ENCODE measurements at places on chromosomes 2 and 18. TPM values are rescaled to one million over a fixed set of nuclear protein-coding genes. Genes with fewer than 3 reads are reported as not detected.
A peak's percentile ranks its signal among the peaks of the same experiment; 100 is the strongest.

DNA sequence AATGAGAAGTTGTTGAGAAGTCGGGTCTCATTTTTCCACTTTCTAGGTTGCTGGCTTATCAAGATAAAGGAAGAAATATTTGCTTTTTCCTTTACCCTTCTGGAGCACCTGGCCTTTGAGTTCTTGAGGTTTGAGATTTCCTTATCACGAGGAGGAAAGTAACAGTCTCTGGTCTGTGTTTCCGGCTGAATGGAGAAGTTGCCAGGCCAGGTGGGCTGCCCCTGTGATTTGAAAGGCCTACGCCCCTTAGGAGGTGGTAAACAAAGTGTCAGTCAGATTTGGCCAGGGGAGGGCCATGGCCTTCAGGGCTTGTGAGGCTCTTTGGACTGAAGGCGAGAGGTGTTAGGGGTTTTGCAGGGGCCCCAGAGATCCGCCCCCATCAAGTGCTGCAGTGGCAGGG, 156.7 kb upstream of the HAAO start:
- no peaks in the 10 kb centered on the region for H3K36me3 ChIP-seq
- no peak overlapping the region for H3K4me3 ChIP-seq
- DNase-seq, result no peak
- peaks cover 14% of the 10 kb centered on the region for H3K4me1 ChIP-seq

- H3K4me3 ChIP-seq, result no peak overlapping the region
- no peak overlapping the region for H3K27ac ChIP-seq
- no peaks in the 10 kb centered on the region for H3K4me1 ChIP-seq
- no peak for DNase-seq
- no peaks in the 10 kb centered on the region for H3K27me3 ChIP-seq
These were observed 15.1 kb downstream of the ALLC start for GRCh38 chr2:3672861-3673678.

- H3K27me3 ChIP-seq, result no peaks in the 10 kb centered on the region
- no peaks in the 10 kb centered on the region for H3K4me1 ChIP-seq
- H3K36me3 ChIP-seq, result no peaks in the 10 kb centered on the region
- H3K4me3 ChIP-seq, result no peak overlapping the region
These were observed 272.8 kb downstream of the RND3 start for GRCh38 chr2:150214626-150215025.

- H3K4me3 ChIP-seq, result peak overlapping the region; percentile 82
- H3K27ac ChIP-seq, result peak overlapping the region; percentile 71
- peaks cover 10% of the 10 kb centered on the region for H3K4me1 ChIP-seq
- DNase-seq, result no peak
- no peaks in the 10 kb centered on the region for H3K27me3 ChIP-seq
- no peaks in the 10 kb centered on the region for H3K36me3 ChIP-seq
These were observed 127.2 kb downstream of the OSBPL1A start for GRCh38 chr18:24270358-24270936.

- DNase-seq, result no peak
- H3K27ac ChIP-seq, result no peak overlapping the region
- no peaks in the 10 kb centered on the region for H3K4me1 ChIP-seq
- no peaks in the 10 kb centered on the region for H3K27me3 ChIP-seq
- H3K4me3 ChIP-seq, result no peak overlapping the region
These were observed 96.5 kb downstream of the PKP4 start for GRCh38 chr2:158553257-158553656.

DNA sequence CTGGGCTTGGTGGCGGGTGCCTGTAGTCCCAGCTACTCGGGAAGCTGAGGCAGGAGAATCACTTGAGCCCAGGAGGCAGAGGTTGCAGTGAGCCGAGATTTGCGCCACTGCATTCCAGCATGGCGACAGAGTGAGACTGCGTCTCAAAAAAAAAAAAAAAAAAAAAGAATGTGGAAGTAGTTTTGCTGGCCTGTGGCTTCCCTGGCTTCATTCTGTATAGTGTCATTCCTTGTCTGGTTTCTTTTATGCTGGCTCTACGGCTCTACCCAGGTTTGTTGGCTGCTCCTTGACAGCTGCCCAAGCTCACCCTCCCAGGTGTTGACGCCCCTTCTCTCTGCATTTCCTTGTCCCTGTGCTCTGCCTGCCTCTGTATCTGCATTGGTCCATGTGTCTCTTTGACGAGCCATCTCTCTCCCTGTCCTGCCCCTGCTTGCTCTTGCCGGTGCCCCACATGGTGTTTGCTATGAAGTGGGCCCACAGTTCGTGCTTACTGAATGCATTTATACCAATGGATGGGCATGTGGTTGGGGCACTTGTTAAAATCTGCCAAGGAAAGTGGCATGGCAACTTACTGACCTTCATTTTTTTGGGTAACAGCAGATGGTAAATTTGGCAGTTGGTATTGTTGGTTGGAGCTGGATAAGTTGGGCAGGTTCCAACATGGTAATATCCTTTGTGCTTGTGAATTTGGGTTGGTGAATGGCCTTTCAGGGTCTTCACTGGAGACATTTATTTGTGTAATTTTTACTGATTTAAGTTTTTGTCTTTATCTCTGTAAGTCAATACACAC, 113.9 kb downstream of the MAP4K4 start:
- no peaks in the 10 kb centered on the region for H3K36me3 ChIP-seq
- H3K27ac ChIP-seq, result no peak overlapping the region
- H3K4me1 ChIP-seq, result peaks cover 25% of the 10 kb centered on the region
- no peak overlapping the region for H3K4me3 ChIP-seq
- H3K27me3 ChIP-seq, result no peaks in the 10 kb centered on the region

GRCh38 chr2:7886666-7887065, 795.2 kb upstream of the ID2 start:
- no peaks in the 10 kb centered on the region for H3K36me3 ChIP-seq
- H3K4me1 ChIP-seq, result no peaks in the 10 kb centered on the region
- DNase-seq, result no peak

- H3K36me3 ChIP-seq, result peaks cover 15% of the 10 kb centered on the region
- no peak overlapping the region for H3K4me3 ChIP-seq
- H3K4me1 ChIP-seq, result no peaks in the 10 kb centered on the region
- H3K27me3 ChIP-seq, result no peaks in the 10 kb centered on the region
These were observed 9.7 kb downstream of the E2F6 start for GRCh38 chr2:11456251-11456650.

- H3K27ac ChIP-seq, result no peak overlapping the region
- no peak overlapping the region for H3K4me3 ChIP-seq
- no peaks in the 10 kb centered on the region for H3K4me1 ChIP-seq
- no peak for DNase-seq
These were observed 621.4 kb downstream of the NYAP2 start for GRCh38 chr2:226020956-226021355.

DNA sequence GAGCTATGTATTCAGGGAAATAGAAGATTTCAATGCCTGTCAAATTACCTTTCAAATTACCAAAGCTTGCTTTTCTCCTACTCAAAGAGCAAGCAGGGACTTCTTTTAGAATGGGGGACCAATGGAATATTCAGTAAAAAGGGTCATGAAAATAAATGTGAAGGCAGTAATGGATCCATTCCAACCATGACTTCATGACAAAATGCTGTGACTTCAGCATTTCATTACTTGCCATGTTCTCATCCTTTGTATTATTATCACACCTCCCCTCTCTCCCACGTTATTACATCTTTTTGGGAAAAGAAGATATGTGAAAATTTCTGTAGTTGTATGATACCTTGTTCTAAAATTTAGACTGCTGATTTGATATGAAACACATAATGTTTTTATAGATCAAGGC, 864.0 kb upstream of the FSHR start:
- no peaks in the 10 kb centered on the region for H3K27me3 ChIP-seq
- H3K4me3 ChIP-seq, result no peak overlapping the region
- no peak for DNase-seq
- no peaks in the 10 kb centered on the region for H3K4me1 ChIP-seq

- no peaks in the 10 kb centered on the region for H3K4me1 ChIP-seq
- H3K27me3 ChIP-seq, result no peaks in the 10 kb centered on the region
- H3K4me3 ChIP-seq, result no peak overlapping the region
- no peaks in the 10 kb centered on the region for H3K36me3 ChIP-seq
- H3K27ac ChIP-seq, result no peak overlapping the region
These were observed 143.0 kb downstream of the CELF4 start for GRCh38 chr18:37422596-37422995.

- no peaks in the 10 kb centered on the region for H3K36me3 ChIP-seq
- H3K4me3 ChIP-seq, result no peak overlapping the region
- H3K27ac ChIP-seq, result no peak overlapping the region
- peaks cover 6% of the 10 kb centered on the region for H3K4me1 ChIP-seq
- H3K27me3 ChIP-seq, result peaks cover 2% of the 10 kb centered on the region
These were observed 11.8 kb upstream of the TEX51 start for GRCh38 chr2:126886916-126887280.

- no peaks in the 10 kb centered on the region for H3K4me1 ChIP-seq
- H3K4me3 ChIP-seq, result no peak overlapping the region
- H3K27ac ChIP-seq, result no peak overlapping the region
- DNase-seq, result no peak
These were observed 335.2 kb downstream of the LPIN1 start for GRCh38 chr2:12081481-12082210.

- no peaks in the 10 kb centered on the region for H3K4me1 ChIP-seq
- H3K27ac ChIP-seq, result no peak overlapping the region
- no peak overlapping the region for H3K4me3 ChIP-seq
- no peak for DNase-seq
- no peaks in the 10 kb centered on the region for H3K36me3 ChIP-seq
These were observed 114.2 kb upstream of the EPC2 start for GRCh38 chr2:148530350-148530749.

- no peaks in the 10 kb centered on the region for H3K36me3 ChIP-seq
- H3K4me1 ChIP-seq, result peaks cover 2% of the 10 kb centered on the region
- no peak overlapping the region for H3K27ac ChIP-seq
- H3K4me3 ChIP-seq, result no peak overlapping the region
- DNase-seq, result no peak
These were observed 73.3 kb upstream of the NFATC1 start for GRCh38 chr18:79322441-79322840.

GRCh38 chr2:196399096-196399495, 227.7 kb upstream of the STK17B start:
- no peaks in the 10 kb centered on the region for H3K36me3 ChIP-seq
- H3K4me3 ChIP-seq, result no peak overlapping the region
- no peak for DNase-seq
- no peaks in the 10 kb centered on the region for H3K27me3 ChIP-seq

- DNase-seq, result no peak
- no peaks in the 10 kb centered on the region for H3K27me3 ChIP-seq
- peaks cover 9% of the 10 kb centered on the region for H3K4me1 ChIP-seq
- no peak overlapping the region for H3K4me3 ChIP-seq
- no peaks in the 10 kb centered on the region for H3K36me3 ChIP-seq
These were observed 270.8 kb downstream of the ZNF407 start for GRCh38 chr18:74868461-74868860.

GRCh38 chr2:149924028-149924427, 336.5 kb upstream of the MMADHC start:
- peak; percentile 58 for DNase-seq
- peak overlapping the region; percentile 33 for H3K27ac ChIP-seq
- no peaks in the 10 kb centered on the region for H3K27me3 ChIP-seq
- no peak overlapping the region for H3K4me3 ChIP-seq
- H3K4me1 ChIP-seq, result peaks cover 5% of the 10 kb centered on the region
- H3K36me3 ChIP-seq, result no peaks in the 10 kb centered on the region

GRCh38 chr2:185628985-185629384, 109.6 kb upstream of the FSIP2 start:
- no peaks in the 10 kb centered on the region for H3K36me3 ChIP-seq
- no peak overlapping the region for H3K27ac ChIP-seq
- H3K4me3 ChIP-seq, result no peak overlapping the region
- no peak for DNase-seq
- H3K4me1 ChIP-seq, result no peaks in the 10 kb centered on the region

- no peaks in the 10 kb centered on the region for H3K4me1 ChIP-seq
- peaks cover 16% of the 10 kb centered on the region for H3K36me3 ChIP-seq
- H3K27ac ChIP-seq, result no peak overlapping the region
- no peak overlapping the region for H3K4me3 ChIP-seq
These were observed 19.9 kb downstream of the CD8A start for GRCh38 chr2:86770816-86771301.

DNA sequence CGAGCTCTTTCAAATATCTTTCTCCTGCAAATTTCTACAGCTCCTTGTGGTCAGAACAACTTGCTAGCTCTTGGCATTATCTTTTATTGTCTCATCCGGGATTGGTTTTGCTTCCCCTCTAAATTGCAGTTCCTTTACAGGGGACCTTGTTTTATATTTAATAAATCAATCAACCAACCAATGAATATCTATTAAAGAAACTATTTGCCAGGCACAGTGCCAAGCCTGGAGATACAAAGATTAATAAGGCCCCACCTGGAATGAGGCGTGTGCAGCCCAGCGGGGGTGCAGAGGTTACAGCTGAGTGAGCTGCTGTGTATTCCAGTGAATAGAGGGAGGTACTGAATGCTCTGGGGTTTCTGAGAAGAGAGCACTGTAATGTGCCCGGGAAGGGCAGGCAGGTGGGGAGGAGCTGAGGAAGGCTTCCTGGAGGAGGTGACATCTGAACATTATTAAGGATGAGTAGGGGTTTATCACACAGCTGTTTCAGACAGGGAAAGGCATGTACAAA, 51.8 kb downstream of the LIPG start:
- no peak overlapping the region for H3K4me3 ChIP-seq
- H3K36me3 ChIP-seq, result no peaks in the 10 kb centered on the region
- peak; percentile 20 for DNase-seq
- H3K27ac ChIP-seq, result peak overlapping the region; percentile 5
- H3K4me1 ChIP-seq, result peaks cover 11% of the 10 kb centered on the region

GRCh38 chr2:79388024-79388423, 124.8 kb upstream of the CTNNA2 start:
- H3K4me1 ChIP-seq, result no peaks in the 10 kb centered on the region
- H3K4me3 ChIP-seq, result no peak overlapping the region
- H3K27me3 ChIP-seq, result no peaks in the 10 kb centered on the region
- no peak for DNase-seq
- no peak overlapping the region for H3K27ac ChIP-seq

DNA sequence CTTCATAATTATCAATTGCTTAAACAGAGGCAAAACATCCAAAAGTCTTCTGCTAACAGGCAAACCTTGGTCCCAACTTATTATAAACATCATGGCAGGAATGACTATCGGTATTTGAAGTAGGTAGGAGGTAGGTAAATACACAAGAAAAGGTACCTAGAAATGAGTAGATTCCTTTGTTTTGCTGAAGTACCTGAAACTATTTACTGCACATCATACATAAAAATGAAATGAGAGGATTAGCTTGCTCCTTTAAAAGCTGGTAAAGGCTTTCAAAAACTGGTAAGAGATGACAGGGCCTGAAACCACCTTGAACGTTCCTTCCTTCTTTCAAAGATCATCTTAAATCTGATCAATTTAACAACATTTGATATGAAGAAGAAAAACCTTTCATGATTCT, 55.2 kb upstream of the MAPRE2 start:
- DNase-seq, result no peak
- no peaks in the 10 kb centered on the region for H3K27me3 ChIP-seq
- no peak overlapping the region for H3K4me3 ChIP-seq
- no peaks in the 10 kb centered on the region for H3K36me3 ChIP-seq
- no peak overlapping the region for H3K27ac ChIP-seq
- no peaks in the 10 kb centered on the region for H3K4me1 ChIP-seq

Gene ABCA12
- total RNA-seq, result 4.4 TPM

Gene SEPTIN10
- total RNA-seq, result 90.8 TPM

Gene MAL
- total RNA-seq, result 0.41 TPM

Gene RALBP1
- total RNA-seq, result 57.5 TPM

Gene UGT1A10
- total RNA-seq, result not detected

Gene TCF23
- not detected for total RNA-seq

Gene ELOA2
- total RNA-seq, result not detected

Gene MEMO1
- total RNA-seq, result 59.7 TPM

Gene C2orf68
- total RNA-seq, result 14.3 TPM

Gene DBI
- 101 TPM for total RNA-seq

Gene KIF3C
- total RNA-seq, result 38.7 TPM

Gene GALNT1
- 124 TPM for total RNA-seq

All from astrocyte (in vitro differentiated cells and primary cell).